Epithelial cell of proximal tubule (primary cell): ENCODE measurements at places on chromosomes 11 and 22. TPM values are rescaled to one million over a fixed set of nuclear protein-coding genes. Genes with fewer than 3 reads are reported as not detected.

Gene MS4A4A
- total RNA-seq: not detected in 2 replicates

GRCh38 chr11:76604626-76605241 lies 65.8 kb downstream of the LRRC32 start:
- DNase-seq: no peak

DNA sequence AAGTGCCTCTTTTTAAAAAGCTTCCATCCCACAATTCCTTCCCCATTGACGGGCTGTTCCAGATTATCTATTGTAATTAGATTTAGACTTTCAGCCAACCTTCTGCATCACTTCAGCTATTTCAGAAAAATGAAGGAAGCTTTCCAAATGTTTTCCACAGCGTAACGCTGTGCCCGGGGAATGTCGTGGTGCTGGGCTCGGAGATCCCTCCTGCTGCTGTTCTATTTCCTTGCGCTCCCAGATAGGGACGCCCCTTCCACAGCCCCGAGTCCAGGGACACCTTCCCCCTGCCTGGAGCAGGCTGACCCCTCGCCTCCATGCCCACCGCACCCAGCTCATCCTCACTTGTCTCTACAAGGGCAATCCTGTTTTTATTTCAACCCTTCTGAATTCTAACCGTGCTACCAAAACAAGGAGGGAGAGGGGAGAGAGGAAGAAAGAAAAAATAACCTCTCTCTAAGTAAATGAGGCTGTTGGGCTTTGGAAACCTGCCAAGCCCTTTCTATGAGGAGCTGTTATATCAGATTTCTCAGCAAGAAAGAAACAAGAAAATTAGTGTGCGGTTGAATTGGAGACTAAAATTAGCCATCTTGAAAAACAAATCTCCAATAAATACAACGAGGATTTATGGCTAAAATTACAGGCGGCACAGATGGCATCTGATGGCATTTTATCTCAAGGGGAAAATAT lies 366.9 kb downstream of the BRD1 start:
- no peak for DNase-seq

- DNase-seq: no peak
These were observed 8.7 kb downstream of the DRAP1 start for GRCh38 chr11:65927904-65928397.

DNA sequence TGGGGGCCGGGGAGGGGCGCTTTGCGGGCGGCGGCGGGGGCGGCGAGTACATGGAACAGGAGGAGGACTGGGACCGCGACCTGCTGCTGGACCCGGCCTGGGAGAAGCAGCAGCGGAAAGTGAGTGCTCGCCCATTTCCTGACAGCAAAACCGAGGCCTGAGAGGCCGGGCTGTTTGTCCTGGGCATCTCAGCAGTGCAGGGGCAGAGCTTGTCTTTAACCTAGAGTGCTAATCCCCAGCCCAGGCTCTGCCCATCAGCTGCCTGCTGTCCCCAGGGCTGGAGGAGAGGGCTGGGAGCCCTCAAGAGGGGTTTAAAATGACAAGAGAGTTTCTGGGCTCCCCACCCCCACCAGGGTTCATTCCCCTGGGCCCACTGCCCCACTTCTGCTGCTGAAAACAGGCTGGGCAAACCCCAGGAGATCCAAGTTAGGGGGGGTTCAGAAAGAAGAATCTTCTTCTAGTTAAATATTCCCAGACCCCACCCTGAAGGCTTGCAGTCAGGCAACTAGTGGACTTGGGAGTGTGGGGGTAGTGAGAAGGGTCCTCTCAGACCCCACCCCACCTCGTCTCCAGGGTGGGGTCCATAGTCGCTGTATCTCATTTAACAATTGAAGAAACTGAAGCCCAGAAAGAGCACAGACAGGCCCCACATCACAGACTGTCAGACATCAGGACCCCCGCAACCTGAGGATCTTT lies 411 bp downstream of the ACTN3 start:
- DNase-seq: no peak

- no peak for DNase-seq
These were observed 3.9 kb downstream of the ATF4 start for GRCh38 chr22:39524089-39524752.

DNA sequence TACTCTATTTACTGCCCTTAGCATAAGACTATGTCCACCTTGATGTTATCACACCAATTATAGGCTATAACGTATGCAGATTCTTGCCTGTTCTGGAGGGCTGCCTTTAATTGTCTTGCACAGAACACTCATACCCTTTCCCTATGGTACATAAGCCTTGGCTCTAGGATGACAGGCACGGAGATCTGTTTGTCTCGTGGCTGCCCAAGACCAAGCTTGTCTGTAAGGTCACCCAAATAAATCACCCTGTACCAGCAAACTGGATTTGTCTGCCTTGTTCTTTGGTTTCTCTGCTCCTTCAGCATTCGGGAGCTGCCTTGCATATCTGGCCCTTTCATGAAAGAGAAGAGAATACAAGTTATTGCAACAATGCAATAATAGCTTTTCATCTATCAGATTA lies 7.5 kb upstream of the TSGA10IP start:
- no peak for DNase-seq
